ENCODE measurements at places on chromosomes 16 and 17.

DNA sequence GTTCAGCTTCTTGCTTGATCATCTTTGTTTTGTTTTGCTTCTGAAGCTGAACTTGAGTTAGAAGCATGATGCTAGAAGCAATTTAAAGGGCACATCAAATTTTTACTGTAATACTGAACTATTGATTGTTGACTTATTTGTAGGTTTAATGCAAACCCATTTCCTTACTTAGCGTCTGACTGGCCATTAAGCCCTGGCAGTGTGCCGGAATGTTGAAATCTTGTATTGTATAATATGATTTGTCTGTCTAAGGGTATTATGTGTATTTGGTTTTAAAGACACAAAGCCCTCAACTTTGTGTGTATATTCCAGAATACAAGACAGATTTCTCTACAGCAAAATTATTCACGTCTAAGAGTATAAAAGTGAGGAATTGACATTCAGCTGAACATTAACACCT, 39.7 kb downstream of the NUP93 start:
- DNase-seq, result no peak

DNA sequence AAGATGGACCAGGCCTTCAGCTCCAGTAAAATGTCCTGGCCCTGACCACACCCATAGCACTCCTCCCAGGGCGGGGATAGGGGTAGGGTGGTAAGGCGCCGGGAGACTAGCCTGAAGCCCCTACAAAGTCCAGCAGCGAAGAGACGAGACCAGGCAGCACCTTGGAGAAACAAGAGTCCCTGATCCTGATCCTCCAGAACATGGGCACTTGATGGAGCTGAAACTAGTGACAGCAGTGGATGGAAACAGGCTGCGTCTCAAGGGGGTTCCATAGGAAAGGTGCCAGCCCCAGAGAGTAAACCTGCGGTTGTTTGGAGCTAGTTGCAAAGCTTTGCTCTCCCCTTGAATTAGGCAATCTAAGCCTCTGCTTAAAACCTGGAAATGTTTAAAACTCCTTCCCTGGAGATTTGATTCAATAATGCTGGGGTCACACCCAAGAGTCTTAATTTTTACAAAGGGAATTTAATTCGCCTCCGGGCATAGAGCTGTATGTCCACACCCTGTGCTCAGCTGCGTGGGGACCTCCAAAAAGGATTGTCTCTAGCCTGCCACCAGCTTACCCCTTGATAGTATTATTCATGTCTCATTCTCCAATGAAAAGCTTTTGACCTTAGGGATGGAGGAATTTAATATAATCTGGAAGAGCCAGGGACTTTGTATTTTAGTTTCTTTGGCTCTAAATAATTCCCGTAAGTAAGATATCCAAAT, 258.6 kb downstream of the PMP22 start:
- no peak for DNase-seq

- DNase-seq, result no peak
Observed at GRCh38 chr17:51154176-51154575, 817 bp downstream of the NME1 start.

DNA sequence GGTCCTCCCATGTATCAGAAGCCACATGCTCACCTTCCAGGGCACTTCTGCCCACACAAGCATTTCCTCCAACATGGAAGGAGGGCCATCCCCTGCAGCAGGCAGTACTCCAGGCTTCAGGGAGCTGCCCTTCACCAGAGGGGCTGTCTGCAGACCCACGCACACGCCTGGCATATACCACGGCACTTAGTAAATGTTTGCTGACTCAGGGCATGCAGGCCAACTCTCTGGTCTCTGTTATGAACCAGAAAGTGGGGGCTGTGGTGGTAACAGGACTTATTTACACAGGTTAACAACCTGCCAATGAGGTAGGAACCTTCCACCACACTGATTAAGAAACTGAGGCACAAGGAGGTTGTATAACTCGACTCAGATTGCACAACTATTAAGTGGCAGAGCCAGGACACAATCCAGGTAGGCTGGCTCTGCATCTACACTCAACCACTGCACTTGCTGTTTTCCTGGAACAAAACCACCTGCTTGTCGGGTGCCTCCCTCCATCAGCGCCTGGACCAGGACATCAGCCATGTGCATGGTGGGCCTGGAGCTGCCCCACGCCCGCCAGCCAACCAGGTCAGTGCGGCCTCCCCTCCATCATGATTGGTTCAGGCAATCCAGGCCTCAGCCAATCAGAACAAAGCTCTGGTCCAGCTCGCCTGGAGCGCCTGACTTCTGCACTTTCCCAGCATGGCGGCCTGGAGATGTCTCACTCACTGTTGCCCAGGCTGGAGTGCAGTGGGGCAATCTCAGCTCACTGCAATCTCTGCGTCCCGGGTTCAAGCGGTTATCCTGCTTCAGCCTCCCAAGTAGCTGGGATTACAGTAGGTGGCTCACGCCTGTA, 19.2 kb downstream of the ACTG1 start:
- no peak for DNase-seq

GRCh38 chr17:65297916-65298315, 160.7 kb downstream of the RGS9 start:
- DNase-seq, result no peak

DNA sequence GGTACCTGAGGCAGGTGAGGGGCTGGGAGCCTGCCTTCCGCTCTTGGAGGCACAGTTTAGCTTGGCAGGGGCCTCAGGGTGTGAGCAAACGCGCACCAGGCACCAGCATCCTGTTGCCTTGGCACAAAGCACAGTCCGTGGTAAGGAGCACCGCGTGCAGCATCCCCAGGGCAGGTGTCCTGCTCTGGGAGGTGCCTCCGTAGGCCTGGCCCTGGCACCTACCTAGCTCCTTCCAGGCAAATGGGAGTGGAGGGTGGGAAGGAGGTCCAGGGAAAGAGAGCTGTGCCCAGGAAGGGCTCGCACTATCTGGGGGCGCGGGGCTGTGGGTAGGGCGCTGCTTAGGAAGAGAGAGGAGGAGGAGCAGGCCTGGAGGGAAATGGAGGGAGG, 3.1 kb upstream of the GSE1 start:
- no peak for DNase-seq

DNA sequence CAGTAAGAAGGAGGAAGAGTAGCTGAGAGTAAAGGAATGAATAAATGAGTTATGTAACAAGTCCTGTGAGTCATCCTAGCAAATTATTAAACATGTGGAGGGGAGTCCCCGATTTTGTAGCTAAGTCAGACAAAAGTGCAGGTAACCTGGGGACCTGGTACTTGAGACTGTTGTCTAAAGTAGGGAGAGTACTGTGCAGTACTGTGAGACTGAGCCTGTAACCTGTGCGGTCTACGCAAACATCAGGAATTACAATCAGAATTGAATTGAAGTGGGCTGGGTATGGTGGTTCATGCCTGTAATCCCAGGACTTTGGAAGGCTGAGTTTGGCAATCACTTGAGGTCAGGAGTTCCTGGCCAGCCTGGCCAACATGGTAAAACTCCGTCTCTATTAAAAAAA, 35.7 kb downstream of the IKZF3 start:
- peak; percentile 10 for DNase-seq

- DNase-seq, result no peak
Observed at GRCh38 chr16:85447693-85448313, 165.3 kb upstream of the GSE1 start.

GRCh38 chr16:888901-889570, 81.7 kb downstream of the LMF1 start:
- no peak for DNase-seq

DNA sequence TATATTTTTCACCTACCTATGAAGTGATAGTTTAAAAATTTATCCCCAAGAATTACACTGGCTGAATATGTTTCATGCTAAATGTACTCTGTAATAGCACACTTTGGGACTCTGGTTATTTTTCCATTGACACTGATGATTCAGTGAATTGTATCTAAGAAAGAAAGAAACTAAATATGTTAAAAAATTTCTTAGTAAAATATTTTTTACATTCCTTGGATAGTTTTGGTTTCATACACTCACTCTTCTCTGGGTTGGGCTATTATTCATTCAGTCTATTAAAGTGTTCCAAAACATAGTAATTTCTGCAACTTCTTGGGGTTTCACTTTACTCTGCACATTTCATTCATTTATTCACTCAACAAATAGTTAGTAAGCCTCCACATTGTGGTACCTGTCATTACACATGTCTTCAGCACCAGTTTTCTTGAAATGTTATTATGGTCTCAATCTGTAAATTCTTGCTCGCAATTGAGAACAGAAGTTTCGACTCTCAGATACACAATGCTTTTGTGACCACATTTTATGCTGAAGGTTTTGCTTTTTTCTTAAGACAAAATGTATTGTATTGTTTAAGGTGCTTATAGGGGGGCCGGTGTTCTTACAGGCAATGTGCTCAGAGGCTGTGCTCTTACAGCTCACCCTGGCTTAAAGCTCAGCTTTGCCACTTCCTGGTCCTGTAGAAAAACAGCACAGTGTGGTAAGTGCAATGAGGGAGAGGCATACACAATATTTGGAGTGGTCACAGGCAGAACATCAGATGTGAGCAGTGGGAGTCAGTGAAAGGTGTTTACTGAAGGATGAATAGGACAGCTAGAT, 17.4 kb downstream of the CNTNAP4 start:
- DNase-seq, result no peak

GRCh38 chr17:20954794-20955193, 88.0 kb downstream of the USP22 start:
- DNase-seq, result no peak

GRCh38 chr16:50743581-50744225, 1.8 kb downstream of the CYLD start:
- peak; percentile 12 for DNase-seq
